NCI-H187 (cell line): ENCODE measurements at places on chromosomes 3 and 15.

- DNase-seq, result no peak
Observed at GRCh38 chr3:115676336-115676735, 53.0 kb downstream of the GAP43 start.

DNA sequence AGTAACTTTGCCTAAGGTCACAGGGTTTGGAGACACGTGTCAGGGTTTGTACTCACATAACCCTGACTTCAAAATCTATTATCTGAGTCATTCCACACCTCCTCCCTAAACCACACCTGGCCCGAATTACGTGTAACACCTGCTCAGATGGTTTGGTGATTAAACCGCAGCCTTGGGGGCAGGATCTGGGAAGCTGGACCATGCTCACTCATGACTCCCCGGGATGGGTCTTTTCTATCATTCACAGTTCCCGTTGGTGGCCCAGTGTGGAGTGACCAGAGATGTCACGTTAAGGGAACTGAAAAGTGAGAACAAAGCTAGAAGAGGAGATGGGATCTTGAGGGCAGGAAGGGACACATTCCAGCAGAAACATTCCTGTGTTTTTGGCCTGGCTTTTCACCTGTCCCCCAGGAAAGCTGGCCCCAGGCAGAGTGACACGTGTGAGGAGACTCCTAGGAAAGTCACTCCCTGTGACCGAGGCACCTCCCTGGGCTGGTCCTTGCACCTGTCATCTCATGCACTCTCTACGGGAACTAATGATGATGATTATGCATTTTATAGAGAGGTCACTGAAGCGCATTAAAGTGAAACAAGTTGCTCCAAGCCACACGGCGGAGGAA is 75.4 kb upstream of the POMGNT2 start:
- DNase-seq, result no peak

- DNase-seq, result no peak
Observed at GRCh38 chr15:68201153-68201878, 3.8 kb downstream of the CALML4 start.

DNA sequence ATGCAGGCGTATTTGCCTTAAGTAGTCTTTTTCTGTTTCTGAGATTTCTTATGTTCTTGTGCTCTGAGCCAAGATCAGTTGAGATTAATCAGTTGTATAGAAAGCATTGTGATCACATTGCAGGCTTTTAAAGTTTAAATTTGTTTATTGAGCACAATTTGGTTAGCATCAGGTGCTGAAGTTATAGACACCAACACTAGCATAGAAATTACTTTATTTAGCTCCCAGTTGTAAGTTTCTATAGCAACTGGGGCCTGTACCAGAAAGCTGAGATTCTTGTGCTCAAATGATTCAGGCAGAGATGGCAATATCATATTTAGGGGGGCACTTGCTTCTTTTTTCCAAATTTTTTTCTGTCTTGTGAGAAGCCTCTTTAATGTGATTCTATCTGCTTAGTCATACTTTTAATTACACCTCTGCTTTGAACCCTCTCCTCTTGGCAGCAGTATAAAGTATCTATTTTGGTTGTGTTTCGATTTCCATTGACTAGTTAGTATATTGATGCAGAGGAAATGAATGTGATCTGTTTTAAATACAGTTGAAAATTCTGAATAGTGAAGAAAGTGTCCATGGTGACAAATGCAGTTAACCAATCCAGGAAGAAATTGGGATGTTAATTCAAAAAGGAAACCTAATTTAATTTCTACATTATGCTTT is 241.7 kb upstream of the GBE1 start:
- DNase-seq, result no peak

GRCh38 chr3:77222701-77223100 is 182.8 kb downstream of the ROBO2 start:
- DNase-seq, result no peak

GRCh38 chr3:66297260-66297873 is 76.6 kb downstream of the SLC25A26 start:
- DNase-seq, result no peak
